ENCODE measurements at places on chromosomes 16 and 17. TPM values are rescaled to one million over a fixed set of nuclear protein-coding genes. Genes with fewer than 3 reads are reported as not detected.

DNA sequence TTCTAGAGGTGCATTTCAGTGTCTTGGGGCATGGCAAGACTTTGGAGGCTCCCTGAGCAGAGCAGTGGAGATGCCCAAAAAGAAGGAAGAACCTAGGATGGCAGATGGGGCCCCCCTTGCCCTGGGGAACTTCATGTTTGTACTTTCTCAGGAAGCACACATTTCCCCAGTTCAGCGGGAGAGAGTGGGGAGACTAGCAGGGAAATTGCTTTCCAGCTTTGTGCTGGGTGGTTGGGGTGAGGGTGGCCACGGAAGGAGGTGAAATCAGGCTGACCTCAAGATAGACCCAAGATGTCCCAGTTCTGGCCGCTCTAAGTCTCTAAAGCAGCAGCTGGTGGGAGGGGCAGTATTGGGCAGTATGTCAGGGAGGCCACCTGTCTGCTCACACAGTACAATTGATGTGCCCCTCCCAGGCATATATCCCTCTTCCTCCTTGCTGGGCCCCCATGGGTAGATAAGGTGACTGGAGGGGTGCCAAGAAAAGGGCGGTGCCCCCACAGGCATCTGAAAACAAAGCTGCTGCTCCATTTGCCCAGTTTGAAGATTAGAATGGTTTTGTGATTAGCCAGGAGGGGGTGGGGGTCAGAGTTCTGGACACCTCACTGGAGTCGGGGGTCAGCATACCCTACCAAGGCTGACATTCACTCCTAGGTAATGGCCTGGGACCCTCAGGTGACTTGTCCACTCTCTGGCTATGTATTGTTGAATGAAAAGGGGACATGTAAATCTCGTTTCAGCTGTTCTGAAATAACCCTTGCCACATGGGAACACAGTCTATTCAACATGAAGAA lies 17.1 kb upstream of the NAGLU start:
- peak; percentile 69 for DNase-seq
- peaks cover 14% of the 10 kb centered on the region for H3K36me3 ChIP-seq

- H3K27ac ChIP-seq: no peak overlapping the region
- H3K36me3 ChIP-seq: peaks cover 25% of the 10 kb centered on the region
- H3K27me3 ChIP-seq: no peaks in the 10 kb centered on the region
- DNase-seq: peak; percentile 36
- no peak overlapping the region for H3K4me3 ChIP-seq
- peaks cover 5% of the 10 kb centered on the region for H3K4me1 ChIP-seq
Measured at GRCh38 chr16:23578101-23578830, 17.9 kb downstream of the NDUFAB1 start.

DNA sequence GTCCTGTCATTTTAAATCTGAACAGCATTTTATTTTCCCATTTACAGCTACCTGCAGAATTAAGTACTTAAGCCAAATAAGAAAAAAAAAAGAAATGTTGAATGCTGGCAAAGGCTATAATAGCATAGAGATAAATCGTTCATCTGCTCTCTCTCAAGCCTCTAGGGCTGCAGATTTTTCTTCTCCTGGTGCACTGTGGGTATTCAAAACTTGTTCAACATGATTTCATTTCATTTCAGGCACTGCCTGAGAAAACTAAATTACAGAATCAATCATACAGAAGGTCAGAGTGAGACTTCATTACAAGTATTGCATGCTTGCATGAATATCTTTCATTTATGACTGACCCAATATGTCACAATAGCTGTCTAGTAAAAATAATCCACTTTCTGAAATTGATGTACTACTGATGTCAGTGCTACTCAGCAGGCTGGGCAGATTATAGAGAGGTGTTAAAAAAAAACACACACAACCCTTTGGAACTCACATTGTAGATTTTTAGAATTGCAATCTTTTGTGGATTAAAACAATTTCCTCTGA lies 86.2 kb downstream of the TOX3 start:
- H3K4me3 ChIP-seq: no peak overlapping the region
- no peak overlapping the region for H3K27ac ChIP-seq
- H3K4me1 ChIP-seq: peaks cover 16% of the 10 kb centered on the region
- H3K36me3 ChIP-seq: peaks cover 10% of the 10 kb centered on the region

KRTAP16-1 gene
- total RNA-seq: not detected

PRAC1 gene
- not detected for total RNA-seq

All from stomach (tissue), 19 donors.